ENCODE measurements at places on chromosomes 12 and 14. TPM values are rescaled to one million over a fixed set of nuclear protein-coding genes. Genes with fewer than 3 reads are reported as not detected.

The HOMEZ gene
- total RNA-seq, result 18.5 TPM

DNA sequence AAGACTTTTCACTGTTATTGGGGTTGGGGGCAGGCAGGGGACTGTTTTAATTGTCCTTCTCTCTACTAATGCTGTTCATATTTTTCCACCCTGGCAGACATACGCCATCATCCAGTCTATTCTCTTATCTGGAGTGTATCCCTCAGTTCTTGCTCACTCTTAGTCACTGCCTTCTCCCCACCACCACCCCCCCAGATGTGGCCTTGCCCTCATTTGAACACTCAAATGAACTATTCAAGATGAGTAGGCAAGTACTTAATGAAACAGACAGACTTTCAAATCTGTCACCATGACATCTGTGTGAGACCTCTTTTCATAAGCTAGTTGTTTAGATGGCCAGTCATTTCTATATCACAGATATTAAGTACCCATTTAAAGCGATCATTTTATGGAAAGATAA, 10.1 kb downstream of the NUDT4 start:
- peaks cover 5% of the 10 kb centered on the region for H3K4me1 ChIP-seq
- peak overlapping the region; percentile 81 for H3K4me3 ChIP-seq
- peaks cover 88% of the 10 kb centered on the region for H3K36me3 ChIP-seq

GRCh38 chr12:106506691-106507090, 76.1 kb upstream of the RFX4 start:
- H3K27me3 ChIP-seq, result no peaks in the 10 kb centered on the region
- no peaks in the 10 kb centered on the region for H3K4me1 ChIP-seq
- no peak overlapping the region for H3K4me3 ChIP-seq
- H3K27ac ChIP-seq, result no peak overlapping the region

DNA sequence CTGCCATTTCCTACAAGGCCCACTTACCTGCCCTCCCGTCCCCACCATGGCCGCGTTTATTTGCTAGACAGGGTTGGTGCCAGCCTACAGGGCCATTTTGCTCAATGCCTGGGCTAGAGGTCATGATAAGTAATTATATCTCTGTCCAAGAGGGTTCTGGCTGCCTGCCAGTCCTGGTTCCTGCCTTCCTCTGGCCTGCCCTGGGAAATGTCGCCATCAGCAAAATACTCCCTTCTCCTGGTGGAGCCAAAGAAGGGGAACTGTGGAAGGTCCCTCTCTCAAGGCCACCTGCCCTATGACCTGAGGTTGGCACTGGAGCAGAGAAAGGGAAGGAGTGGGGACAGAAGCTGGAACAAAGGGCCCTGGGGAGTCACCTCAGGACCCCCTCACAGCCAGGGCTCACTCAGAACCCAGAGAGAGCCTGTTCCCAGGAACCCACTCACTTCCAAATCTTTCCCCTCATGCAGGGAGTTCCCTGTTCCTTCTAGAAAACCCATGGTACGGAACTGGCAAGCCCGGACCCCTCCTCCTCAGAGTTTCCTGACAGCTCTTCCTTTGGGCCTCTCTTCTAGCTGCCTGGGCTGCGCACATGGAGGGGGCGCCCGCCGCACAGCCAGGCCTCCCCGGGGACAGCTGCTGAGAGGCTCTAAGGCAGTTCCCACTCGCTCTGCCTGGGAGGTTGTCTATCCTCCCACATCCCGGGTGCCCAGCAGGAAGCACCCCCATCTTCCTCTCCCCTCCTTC, 280.5 kb downstream of the DPF3 start:
- H3K27ac ChIP-seq, result no peak overlapping the region
- no peaks in the 10 kb centered on the region for H3K4me1 ChIP-seq
- H3K27me3 ChIP-seq, result no peaks in the 10 kb centered on the region
- H3K36me3 ChIP-seq, result no peaks in the 10 kb centered on the region
- H3K4me3 ChIP-seq, result no peak overlapping the region
- DNase-seq, result peak; percentile 21
